HCT116 (cell line): ENCODE measurements at places on chromosomes 2 and 18. TPM values are rescaled to one million over a fixed set of nuclear protein-coding genes. Genes with fewer than 3 reads are reported as not detected.

DNA sequence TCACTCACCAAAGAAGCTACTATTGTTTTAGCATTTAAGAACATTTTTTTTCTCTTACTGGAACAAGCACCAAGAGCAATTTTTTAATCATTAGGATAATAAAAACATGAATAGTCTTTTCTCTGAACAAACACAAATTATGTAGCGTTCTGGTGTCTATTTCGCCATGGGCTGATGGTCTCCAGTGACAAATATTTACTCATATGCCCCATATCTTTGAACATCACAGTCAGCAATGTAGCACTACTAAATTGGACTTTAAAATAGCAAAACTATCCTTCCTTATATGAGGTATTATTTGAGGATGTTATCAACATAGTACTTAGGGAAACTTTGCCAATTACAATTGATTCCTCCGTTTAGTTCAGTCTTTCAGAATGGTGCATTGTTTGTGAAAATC lies 1326.0 kb upstream of the ZEB2 start:
- no peak overlapping the region for H3K4me3 ChIP-seq
- no peaks in the 10 kb centered on the region for H3K4me1 ChIP-seq
- H3K27ac ChIP-seq, result no peak overlapping the region
- DNase-seq, result no peak
- H3K27me3 ChIP-seq, result no peaks in the 10 kb centered on the region
- H3K36me3 ChIP-seq, result no peaks in the 10 kb centered on the region

DNA sequence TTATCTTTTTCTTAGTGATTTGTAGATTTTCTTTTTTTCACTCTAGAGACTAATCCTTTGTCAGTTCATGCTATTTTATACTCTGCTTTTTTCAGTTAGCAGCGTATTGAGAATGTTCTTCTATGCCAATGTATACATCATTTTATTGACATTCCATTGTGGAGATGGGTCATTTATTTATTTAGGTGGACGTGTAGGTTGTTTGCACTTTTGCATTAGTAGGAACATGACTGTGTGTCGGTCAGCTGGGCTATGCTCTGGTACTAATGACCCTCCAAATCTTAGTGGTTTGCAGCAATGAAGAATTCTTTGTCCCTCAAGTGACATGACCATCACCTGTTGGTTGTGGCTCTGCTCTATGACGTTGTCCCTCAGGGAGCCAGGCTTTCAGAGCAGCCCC lies 33.6 kb downstream of the HPCAL1 start:
- H3K36me3 ChIP-seq, result no peaks in the 10 kb centered on the region
- no peak overlapping the region for H3K27ac ChIP-seq
- H3K4me3 ChIP-seq, result no peak overlapping the region
- H3K27me3 ChIP-seq, result no peaks in the 10 kb centered on the region
- H3K4me1 ChIP-seq, result peaks cover 23% of the 10 kb centered on the region

Gene INO80D
- 14.4 TPM for total RNA-seq

Gene PLEKHH2
- 7.8 TPM for total RNA-seq

- H3K4me1 ChIP-seq, result no peaks in the 10 kb centered on the region
- no peaks in the 10 kb centered on the region for H3K36me3 ChIP-seq
- H3K4me3 ChIP-seq, result no peak overlapping the region
- DNase-seq, result no peak
- H3K27ac ChIP-seq, result no peak overlapping the region
Measured at GRCh38 chr2:460861-461260, 173.0 kb upstream of the ALKAL2 start.

- DNase-seq, result no peak
- H3K27me3 ChIP-seq, result no peaks in the 10 kb centered on the region
- H3K4me1 ChIP-seq, result peaks cover 21% of the 10 kb centered on the region
- H3K4me3 ChIP-seq, result peak overlapping the region; percentile 78
- H3K27ac ChIP-seq, result peak overlapping the region; percentile 91
Measured at GRCh38 chr2:27212626-27213471, 781 bp upstream of the SLC5A6 start.

DNA sequence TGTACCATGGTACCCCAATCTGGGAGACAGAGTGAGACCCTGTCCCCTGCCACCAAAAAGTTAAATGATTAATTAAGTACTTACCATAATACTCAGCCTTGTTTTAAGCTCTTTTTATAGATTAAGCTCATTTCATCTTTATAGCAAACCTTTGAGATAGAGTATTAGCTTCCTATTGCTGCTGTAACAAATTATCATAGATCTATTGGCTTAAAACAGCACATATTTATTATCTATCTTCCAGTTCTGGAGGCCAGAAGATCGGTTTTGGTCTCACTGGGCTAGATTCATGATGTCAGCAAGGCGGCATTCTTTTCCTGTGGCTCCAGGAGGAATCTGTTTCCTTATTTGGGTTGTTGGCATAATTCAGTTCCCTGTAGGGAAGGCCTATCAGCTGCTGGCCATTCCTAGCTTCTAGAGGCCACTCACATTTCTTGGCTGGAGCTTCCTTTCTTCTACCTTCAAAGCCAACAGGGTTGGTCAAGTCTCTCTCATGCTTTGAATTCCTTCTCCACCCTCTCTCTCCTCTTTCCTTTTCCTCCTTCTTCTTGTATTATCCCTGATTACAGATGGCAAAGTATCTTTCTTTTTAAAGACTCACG lies 13.7 kb upstream of the GREB1 start:
- no peaks in the 10 kb centered on the region for H3K36me3 ChIP-seq
- DNase-seq, result no peak
- no peaks in the 10 kb centered on the region for H3K4me1 ChIP-seq
- H3K4me3 ChIP-seq, result no peak overlapping the region

DNA sequence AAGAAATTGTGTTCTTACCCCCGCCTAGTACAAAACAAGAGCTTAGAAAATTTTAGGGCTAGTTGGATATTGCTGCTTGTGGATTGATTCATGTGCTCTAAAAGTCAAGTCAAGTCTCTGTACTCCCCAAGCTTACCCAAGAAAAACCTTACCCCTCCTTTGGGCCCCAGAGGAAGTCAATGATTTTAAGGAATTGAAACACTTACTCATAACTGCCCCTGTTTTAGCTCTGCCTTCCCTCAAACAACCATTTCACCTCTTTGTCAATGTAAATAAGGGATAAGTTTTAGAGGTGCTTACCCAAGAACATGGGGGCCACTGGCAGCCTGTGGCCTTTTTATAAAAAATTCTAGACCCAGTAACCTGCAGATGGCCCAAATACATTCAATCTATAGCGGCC lies 136.6 kb upstream of the RMP24 start:
- no peaks in the 10 kb centered on the region for H3K4me1 ChIP-seq
- no peak overlapping the region for H3K27ac ChIP-seq
- H3K4me3 ChIP-seq, result no peak overlapping the region

Gene HJURP
- total RNA-seq, result 64.1 TPM

DNA sequence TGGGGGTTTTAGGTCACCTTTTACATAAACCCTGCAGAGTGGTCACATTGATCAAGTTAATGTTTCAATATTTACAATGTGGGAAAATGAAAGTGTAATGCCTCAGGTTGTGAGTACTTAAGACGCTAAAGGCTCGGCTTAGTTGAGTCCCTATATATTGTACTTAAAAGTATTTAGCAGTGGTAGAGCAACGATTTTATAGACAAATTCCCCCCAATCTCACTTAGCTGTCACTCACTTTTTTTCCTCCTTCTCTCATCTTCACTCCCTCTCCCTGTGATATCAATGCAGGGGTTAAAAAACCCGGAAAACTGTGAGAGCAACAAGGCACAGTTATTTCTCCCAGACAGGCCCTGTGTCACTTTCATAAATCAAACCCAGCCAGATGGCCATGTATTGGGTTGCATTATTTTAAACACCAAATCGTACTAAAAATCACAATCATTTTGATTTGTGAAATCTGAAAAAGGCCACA lies 5.4 kb downstream of the POU3F3 start:
- H3K4me3 ChIP-seq, result no peak overlapping the region
- H3K4me1 ChIP-seq, result no peaks in the 10 kb centered on the region
- no peak overlapping the region for H3K27ac ChIP-seq
- H3K27me3 ChIP-seq, result no peaks in the 10 kb centered on the region

Gene SEH1L
- total RNA-seq, result 83.7 TPM

- peaks cover 6% of the 10 kb centered on the region; the same call in 1 of the 2 replicates for H3K4me1 ChIP-seq
- no peaks in the 10 kb centered on the region for H3K36me3 ChIP-seq
- no peak for DNase-seq
Measured at GRCh38 chr2:147844697-147845410, at the start of gene ACVR2A. ACVR2A (plus strand) TSS chr2:147845029; CDS start chr2:147845153, 124 bp downstream.

- no peak overlapping the region for H3K27ac ChIP-seq
- no peaks in the 10 kb centered on the region for H3K4me1 ChIP-seq
- H3K4me3 ChIP-seq, result no peak overlapping the region
- no peaks in the 10 kb centered on the region for H3K36me3 ChIP-seq
Measured at GRCh38 chr18:69968039-69968438, 20.4 kb upstream of the CD226 start.

Gene UCN
- 8.0 TPM for total RNA-seq

DNA sequence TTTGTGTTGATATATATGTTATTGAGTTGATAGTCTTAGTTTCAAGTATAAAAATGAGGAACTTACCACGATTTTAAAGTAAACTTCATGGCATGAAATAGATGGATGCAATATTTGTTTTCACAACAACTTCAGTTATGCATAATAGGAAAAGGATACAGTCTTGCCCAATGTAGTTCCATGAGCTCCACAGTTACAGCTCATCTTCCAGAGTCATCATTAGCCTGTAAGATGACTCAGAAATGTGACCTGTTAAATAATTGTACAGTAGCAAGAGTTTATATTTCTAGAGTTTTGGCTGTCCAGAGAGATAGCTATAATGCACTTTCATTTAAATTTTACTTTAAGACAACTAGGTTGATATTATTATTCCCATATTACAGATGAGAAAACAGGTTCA lies 80.9 kb upstream of the ARHGAP28 start:
- no peak for DNase-seq
- no peaks in the 10 kb centered on the region for H3K36me3 ChIP-seq
- no peak overlapping the region for H3K27ac ChIP-seq
- no peaks in the 10 kb centered on the region for H3K4me1 ChIP-seq

DNA sequence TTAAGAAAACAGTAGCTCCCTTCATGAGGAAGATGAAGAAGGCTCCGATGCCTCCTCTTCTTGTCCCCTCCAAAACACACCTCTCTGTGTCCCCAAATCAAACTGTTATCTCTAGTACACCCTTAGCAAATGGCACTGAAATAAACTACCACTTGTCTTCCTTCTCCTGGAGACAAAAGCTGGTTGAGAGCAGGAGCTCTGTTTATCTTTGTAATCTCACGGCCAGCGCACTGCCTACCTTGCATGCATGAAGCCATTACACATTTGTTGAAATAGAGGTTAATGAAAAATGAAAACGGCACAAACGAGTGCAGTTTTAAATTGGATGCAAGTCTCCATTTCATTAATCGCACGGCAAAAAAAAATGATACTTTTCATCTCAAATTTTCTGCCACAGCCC lies 113.7 kb downstream of the EPB41L3 start:
- no peaks in the 10 kb centered on the region for H3K4me1 ChIP-seq
- H3K27me3 ChIP-seq, result no peaks in the 10 kb centered on the region
- DNase-seq, result no peak

DNA sequence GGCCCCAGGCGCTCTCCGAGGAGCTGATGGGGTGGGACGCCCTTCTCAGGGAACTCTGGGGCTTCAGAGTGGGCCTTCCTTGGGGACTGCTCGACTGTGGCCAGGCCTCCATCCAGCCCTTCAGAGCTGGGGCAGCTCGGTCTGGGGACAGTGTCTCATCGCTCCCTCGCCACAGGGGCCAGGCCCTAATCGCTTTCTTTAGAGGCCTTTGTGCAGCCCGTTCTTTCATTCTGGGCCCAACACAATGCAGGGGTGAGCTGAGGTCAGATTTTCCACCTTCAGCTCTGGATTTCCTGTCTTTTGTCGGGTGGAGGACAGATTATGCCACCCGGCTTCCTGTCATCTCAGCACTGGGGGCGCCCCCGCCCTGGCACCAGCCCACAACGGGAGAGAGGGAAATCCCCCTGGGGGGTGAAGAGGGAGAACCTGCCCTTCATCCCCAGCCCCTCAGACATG lies 25.2 kb downstream of the MYCN start:
- H3K4me1 ChIP-seq, result no peaks in the 10 kb centered on the region
- no peak for DNase-seq
- H3K27me3 ChIP-seq, result no peaks in the 10 kb centered on the region

GRCh38 chr18:33805592-33805991 lies 227.6 kb downstream of the ASXL3 start:
- H3K4me3 ChIP-seq, result no peak overlapping the region
- H3K36me3 ChIP-seq, result no peaks in the 10 kb centered on the region
- no peaks in the 10 kb centered on the region for H3K4me1 ChIP-seq
- no peak overlapping the region for H3K27ac ChIP-seq
- DNase-seq, result no peak

- H3K27ac ChIP-seq, result no peak overlapping the region
- DNase-seq, result no peak
- no peak overlapping the region for H3K4me3 ChIP-seq
- no peaks in the 10 kb centered on the region for H3K36me3 ChIP-seq
- H3K27me3 ChIP-seq, result no peaks in the 10 kb centered on the region
Measured at GRCh38 chr2:24241528-24241927, 66.7 kb downstream of the FAM228A start.

DNA sequence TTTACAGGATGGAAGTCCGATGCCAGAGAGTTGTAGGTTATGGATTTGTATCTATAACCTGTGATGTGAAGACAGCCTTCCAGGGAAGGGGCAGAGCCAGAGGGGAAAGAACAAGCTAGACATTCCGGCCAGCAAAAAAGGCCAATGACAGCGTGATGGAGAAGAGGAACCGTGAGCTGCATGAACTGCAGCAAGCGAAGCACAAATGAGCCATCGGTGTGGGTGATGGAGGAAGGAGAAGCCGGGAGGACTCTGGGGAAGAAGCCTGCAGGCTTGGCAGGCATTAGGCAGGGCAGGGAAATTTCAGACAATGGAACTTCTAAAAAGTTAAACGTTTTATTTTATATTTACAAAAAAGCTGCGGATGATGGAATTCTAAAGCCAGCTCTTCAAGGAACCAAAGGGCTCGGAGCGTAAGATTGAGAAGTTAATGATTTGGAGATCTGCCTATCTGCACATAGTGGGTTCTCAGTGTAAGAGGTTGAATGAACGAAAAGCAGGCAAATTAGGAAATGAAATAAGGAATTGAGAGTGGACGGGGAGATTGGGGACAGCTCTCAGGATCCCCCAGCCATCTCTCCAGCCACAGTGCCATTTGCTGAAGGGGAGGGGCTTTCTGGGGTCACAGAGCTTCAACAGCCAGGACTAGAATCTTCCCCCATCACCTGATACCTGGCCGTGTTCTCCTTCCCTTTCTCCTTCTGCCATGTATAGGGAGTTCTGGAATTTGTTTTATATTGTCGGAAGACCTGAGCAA lies 28.4 kb downstream of the NGEF start:
- H3K27me3 ChIP-seq, result no peaks in the 10 kb centered on the region; the same call in 1 of the 2 replicates
- H3K4me3 ChIP-seq, result no peak overlapping the region
- no peak for DNase-seq
- no peaks in the 10 kb centered on the region for H3K36me3 ChIP-seq
- H3K27ac ChIP-seq, result no peak overlapping the region
- H3K4me1 ChIP-seq, result peaks cover 63% of the 10 kb centered on the region
